Hepatocyte (in vitro differentiated cells): ENCODE measurements at places on chromosomes 11 and 22. TPM values are rescaled to one million over a fixed set of nuclear protein-coding genes. Genes with fewer than 3 reads are reported as not detected.

Gene BLID
- total RNA-seq, result 1.7 and 2.3 TPM in 2 replicates

DNA sequence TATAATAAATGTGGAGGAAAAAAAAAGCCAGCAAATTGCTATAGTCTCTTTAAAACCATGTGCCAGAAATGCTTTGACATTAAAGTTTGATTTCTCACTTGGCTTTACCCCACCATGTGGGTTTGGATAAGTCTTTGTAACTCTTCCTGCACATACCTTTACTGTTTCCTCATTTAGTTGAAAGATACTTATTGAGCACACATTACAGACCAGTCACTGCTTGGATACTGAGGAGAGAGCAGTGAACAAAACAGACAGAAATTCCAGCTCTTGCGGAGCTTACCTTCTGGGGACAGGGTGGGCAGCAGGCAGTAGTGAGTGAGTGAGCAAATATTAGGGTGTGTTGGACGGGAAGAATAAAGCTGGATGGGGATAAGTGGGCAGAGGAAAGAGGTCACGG lies 13.7 kb downstream of the PACS1 start:
- DNase-seq, result no peak

Gene KBTBD3
- 4.9 and 7.3 TPM in 2 replicates for total RNA-seq

Gene MS4A4E
- not detected in 2 replicates for total RNA-seq

Gene DAGLA
- total RNA-seq, result 5.5 and 8.9 TPM in 2 replicates

Gene OR52E1
- not detected in 2 replicates for total RNA-seq

Gene OR2D2
- total RNA-seq, result 0.24 and 0.30 TPM in 2 replicates

GRCh38 chr11:45755281-45755859 lies 49.6 kb upstream of the SLC35C1 start:
- no peak for DNase-seq

DNA sequence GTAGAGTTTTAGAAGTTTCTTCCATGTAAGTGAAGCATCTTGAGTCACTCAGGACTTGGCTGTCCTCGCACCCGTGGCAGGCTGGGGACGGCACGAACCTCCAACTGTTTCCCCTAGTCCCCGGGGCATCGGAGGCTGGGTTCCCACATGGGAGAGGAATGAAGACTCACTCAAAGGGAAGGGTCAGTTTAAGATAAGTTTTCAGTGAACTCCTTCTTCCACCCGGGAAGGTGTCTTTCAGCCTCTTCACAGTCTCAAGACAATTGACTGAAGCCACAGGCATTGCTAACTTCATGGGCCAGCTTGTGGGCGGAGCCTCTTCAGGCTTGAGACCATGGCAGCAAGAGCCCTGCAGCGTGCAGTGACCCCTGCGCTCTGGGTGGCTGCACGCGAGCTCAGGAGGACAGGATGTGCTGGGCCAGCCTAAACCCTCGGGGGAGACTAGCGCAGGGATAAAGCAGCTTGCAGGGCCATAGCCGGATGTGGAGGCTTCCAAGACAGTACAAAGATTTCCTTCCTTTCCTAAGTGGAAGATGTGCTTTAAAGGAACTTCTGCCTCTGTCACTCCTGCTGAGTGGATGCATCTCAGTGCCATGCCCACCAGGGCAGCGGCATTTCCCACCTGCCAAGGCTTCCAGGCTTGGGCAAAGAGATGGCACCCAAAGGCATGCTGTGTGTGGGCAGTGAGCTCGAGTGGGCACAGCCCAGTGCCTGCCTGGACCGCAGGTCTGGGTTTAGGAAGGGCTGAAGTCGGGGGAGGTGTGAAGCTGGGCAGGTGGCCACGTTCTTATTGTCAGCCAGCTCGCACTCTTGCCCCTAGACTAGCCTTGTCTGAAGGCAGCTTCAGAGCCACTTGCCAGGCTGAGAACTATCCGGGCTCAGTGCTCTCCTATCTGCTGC lies 32.9 kb downstream of the PPIL2 start:
- DNase-seq, result no peak

Gene OR52K1
- 0.04 and 0.07 TPM in 2 replicates for total RNA-seq
